ENCODE measurements at places on chromosomes 12 and 14. TPM values are rescaled to one million over a fixed set of nuclear protein-coding genes. Genes with fewer than 3 reads are reported as not detected.
A peak's percentile ranks its signal among the peaks of the same experiment; 100 is the strongest.

The ACSS3 gene
- not detected for total RNA-seq

The DCN gene
- not detected for total RNA-seq

The SLC6A15 gene
- total RNA-seq: not detected

The KANSL2 gene
- 47.3 TPM for total RNA-seq

The KRT6C gene
- total RNA-seq: not detected

The GPATCH2L gene
- total RNA-seq: 54.0 TPM

GRCh38 chr12:57106021-57106708, 5.0 kb downstream of the STAT6 start:
- peaks cover 72% of the 10 kb centered on the region for H3K4me1 ChIP-seq
- no peak overlapping the region for H3K4me3 ChIP-seq
- peak overlapping the region; percentile 55 for H3K27ac ChIP-seq
- H3K36me3 ChIP-seq: peaks cover 83% of the 10 kb centered on the region
- DNase-seq: no peak

GRCh38 chr12:111406474-111407376, 1.0 kb downstream of the SH2B3 start:
- peaks cover 26% of the 10 kb centered on the region for H3K36me3 ChIP-seq
- DNase-seq: peak; percentile 82
- peak overlapping the region; percentile 97 for H3K4me3 ChIP-seq
- peaks cover 62% of the 10 kb centered on the region for H3K4me1 ChIP-seq

DNA sequence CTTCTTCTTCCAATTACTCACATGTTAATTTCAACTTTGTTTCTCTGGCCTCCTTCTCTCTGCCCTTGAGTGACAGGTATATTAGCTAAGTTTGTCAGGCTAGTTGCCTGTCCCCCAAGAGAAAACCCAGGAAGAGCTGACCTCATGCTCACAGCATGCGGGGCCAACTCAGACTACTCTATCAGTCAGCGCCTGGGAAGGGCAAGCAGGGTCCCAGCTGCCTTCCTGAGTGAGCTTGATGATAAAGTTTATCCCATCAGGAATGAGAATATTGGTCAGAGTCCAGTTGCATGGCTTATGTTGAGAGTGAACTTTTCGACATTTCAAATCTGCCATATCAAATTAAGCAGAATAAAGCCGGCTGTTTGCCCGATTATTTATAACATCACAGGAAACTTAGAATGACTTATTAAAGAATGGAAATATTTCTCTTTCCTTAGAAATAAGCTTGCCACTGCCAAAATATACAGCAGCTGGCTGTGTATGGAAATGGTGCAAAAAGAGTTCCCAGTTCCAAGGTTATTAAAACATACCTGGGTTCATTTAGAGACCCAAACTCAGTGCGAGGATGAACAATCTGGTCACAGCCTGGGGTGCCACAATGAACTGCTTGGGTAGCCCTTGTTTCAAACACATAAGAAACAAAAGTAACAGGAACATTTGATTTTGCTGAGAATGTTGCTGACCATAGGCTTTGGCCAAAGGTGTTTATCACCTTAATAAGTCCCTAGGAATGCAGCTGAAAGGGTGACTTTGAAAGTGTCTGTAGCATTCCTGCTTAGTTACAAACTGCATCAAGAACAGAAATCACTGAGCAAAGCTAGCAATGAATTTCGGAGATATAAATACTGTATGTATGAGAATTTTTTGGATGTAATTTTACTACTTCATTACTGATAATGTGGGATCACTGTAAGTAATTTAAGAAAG, 1553.8 kb upstream of the FLRT2 start:
- H3K27me3 ChIP-seq: no peaks in the 10 kb centered on the region
- H3K27ac ChIP-seq: no peak overlapping the region
- H3K36me3 ChIP-seq: no peaks in the 10 kb centered on the region
- DNase-seq: no peak
- no peaks in the 10 kb centered on the region for H3K4me1 ChIP-seq

GRCh38 chr12:132604151-132604618, 6.2 kb downstream of the LRCOL1 start:
- H3K27ac ChIP-seq: no peak overlapping the region
- no peak overlapping the region for H3K4me3 ChIP-seq
- no peaks in the 10 kb centered on the region for H3K36me3 ChIP-seq
- peaks cover 41% of the 10 kb centered on the region for H3K27me3 ChIP-seq
- H3K4me1 ChIP-seq: peaks cover 12% of the 10 kb centered on the region
- DNase-seq: no peak

GRCh38 chr12:11022520-11022919, at the start of gene TAS2R19:
Gene TAS2R19 (minus strand): TSS chr12:11022620. CDS start chr12:11022571, 49 bp downstream.
- no peak within 1 kb of the TSS for H3K27ac ChIP-seq
- no peaks in the 10 kb centered on the region for H3K27me3 ChIP-seq
- no peak within 1 kb of the TSS for H3K4me3 ChIP-seq
- peaks cover 27% of the 10 kb centered on the region for H3K36me3 ChIP-seq
- no peaks in the 10 kb centered on the region for H3K4me1 ChIP-seq

GRCh38 chr12:93025145-93026103, 96.3 kb upstream of the EEA1 start:
- DNase-seq: no peak
- H3K27ac ChIP-seq: no peak overlapping the region
- H3K4me1 ChIP-seq: no peaks in the 10 kb centered on the region
- H3K36me3 ChIP-seq: no peaks in the 10 kb centered on the region
- no peaks in the 10 kb centered on the region for H3K27me3 ChIP-seq

DNA sequence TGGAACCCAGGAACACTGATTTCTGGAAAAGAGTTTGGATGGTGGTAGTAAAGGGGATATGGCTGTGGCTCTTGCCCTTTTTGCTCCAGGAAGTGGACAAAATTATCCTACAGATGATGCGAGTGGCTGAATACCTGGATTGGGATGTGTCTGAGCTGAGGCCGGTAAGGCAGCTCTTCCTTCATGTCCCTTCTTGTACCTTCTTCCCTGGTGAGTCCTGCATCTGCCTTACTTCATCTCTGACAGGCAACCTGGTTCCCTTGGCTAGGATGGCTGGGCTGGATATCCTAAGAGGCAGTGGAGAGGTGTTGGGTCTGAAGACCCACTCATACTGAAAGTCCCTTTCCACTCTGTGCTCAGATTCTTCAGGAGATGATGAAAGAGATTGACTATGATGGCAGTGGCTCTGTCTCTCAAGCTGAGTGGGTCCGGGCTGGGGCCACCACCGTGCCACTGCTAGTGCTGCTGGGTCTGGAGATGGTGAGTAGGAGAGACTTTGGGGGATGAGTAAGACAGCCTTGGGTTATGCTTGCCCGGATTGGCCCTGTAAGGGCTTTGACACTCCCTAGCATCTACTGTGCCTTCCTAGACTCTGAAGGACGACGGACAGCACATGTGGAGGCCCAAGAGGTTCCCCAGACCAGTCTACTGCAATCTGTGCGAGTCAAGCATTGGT, 8.0 kb downstream of the DGKA start:
- no peaks in the 10 kb centered on the region for H3K27me3 ChIP-seq
- DNase-seq: peak; percentile 54
- H3K27ac ChIP-seq: peak overlapping the region; percentile 99
- H3K4me1 ChIP-seq: peaks cover 83% of the 10 kb centered on the region
- H3K36me3 ChIP-seq: peaks cover 95% of the 10 kb centered on the region

GRCh38 chr14:64035143-64035542, 182.3 kb downstream of the SYNE2 start:
- no peak for DNase-seq
- H3K4me1 ChIP-seq: peaks cover 3% of the 10 kb centered on the region

- peaks cover 2% of the 10 kb centered on the region for H3K27me3 ChIP-seq
- H3K27ac ChIP-seq: no peak overlapping the region
- H3K4me3 ChIP-seq: peak overlapping the region; percentile 89
- no peak for DNase-seq
Measured at GRCh38 chr14:20341646-20342045, 1.8 kb upstream of the PARP2 start.

GRCh38 chr12:127803545-127803944, 463.4 kb upstream of the TMEM132C start:
- DNase-seq: no peak
- H3K27ac ChIP-seq: no peak overlapping the region
- H3K4me3 ChIP-seq: no peak overlapping the region
- no peaks in the 10 kb centered on the region for H3K27me3 ChIP-seq
- no peaks in the 10 kb centered on the region for H3K36me3 ChIP-seq

DNA sequence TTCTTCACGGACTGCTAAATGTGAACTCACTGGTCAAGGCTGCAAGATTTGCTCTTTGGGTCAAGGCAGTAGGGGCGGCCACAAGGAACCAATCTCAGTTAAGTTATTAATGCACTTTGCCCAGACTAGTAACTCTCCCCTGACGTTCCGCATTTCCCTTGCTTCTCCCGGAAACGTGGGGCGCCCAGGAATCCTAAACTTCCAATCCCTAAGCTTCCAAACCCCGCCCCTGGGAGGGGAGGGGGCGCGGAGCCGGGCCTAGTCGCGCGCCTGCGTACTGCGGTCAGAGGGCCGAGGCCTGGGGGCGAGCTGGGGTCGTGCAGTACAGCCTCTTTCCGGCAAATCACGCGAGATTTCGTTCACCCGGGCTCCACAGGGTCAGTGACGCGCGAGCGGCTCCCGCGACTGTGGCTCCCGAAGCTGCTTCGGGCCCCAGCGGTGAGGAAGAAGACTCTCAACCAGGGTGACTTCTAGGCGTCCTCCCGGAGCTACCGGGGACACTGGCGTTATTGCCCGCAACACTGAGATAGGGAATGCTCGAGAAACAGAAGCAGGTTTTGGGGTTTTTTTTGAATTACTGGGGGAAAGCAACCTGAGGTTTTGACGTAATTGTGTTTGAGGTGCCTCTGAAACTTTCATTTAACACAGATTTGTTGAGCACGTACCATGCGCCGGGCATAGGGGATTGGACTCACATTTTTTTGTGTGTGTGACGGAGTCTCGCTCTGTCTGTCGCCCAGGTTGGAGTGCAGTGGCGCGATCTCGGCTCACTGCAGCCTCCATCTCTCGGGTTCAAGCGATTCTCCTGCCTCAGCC, at the start of gene PTGR2:
TSS of gene PTGR2 (plus strand) at position 265 of the 816 bp plus-strand sequence. CDS start 7,032 bp downstream, outside the sequence.
- peak; percentile 94 for DNase-seq
- peaks cover 2% of the 10 kb centered on the region for H3K36me3 ChIP-seq
- peak within 1 kb of the TSS; percentile 99 for H3K27ac ChIP-seq
- peak within 1 kb of the TSS; percentile 87 for H3K4me3 ChIP-seq
- peaks cover 15% of the 10 kb centered on the region for H3K4me1 ChIP-seq

- H3K4me1 ChIP-seq: no peaks in the 10 kb centered on the region
- no peak overlapping the region for H3K4me3 ChIP-seq
- no peak for DNase-seq
- peaks cover 31% of the 10 kb centered on the region for H3K36me3 ChIP-seq
- no peak overlapping the region for H3K27ac ChIP-seq
Measured at GRCh38 chr12:15982471-15982870, 71.3 kb downstream of the DERA start.

- peak overlapping the region; percentile 22 for H3K4me3 ChIP-seq
- H3K36me3 ChIP-seq: no peaks in the 10 kb centered on the region
- H3K27me3 ChIP-seq: peaks cover 36% of the 10 kb centered on the region
Measured at GRCh38 chr12:3200032-3200617, 122.9 kb downstream of the TSPAN9 start.

- no peak overlapping the region for H3K4me3 ChIP-seq
- peak; percentile 68 for DNase-seq
- H3K27me3 ChIP-seq: no peaks in the 10 kb centered on the region
- H3K36me3 ChIP-seq: no peaks in the 10 kb centered on the region
- peak overlapping the region; percentile 25 for H3K27ac ChIP-seq
Measured at GRCh38 chr14:74973003-74973653, 17.7 kb upstream of the PGF start.

DNA sequence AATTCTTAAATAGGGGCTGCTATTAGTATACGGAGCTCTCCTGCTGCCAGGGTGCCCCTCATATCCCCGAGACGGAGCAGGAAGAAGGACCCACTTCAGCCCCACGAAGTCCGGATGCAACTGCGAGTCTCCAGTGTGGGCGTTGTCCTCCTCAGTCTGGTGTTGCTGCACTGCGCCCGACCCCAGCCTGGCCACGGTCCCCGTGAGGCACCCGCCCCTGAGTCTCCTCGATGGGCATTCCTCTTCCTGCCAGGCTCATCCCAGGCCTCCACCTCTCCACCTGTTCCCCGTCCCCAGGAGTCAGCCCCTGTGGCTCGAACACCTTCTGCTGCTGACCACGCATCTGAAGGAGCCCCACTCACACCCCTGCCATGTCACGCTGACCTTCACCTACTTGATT, 68.1 kb upstream of the SFSWAP start:
- no peak overlapping the region for H3K27ac ChIP-seq
- no peaks in the 10 kb centered on the region for H3K36me3 ChIP-seq
- H3K4me3 ChIP-seq: no peak overlapping the region
- H3K4me1 ChIP-seq: no peaks in the 10 kb centered on the region

- no peaks in the 10 kb centered on the region for H3K27me3 ChIP-seq
- no peak overlapping the region for H3K27ac ChIP-seq
- peaks cover 2% of the 10 kb centered on the region for H3K36me3 ChIP-seq
- peaks cover 8% of the 10 kb centered on the region for H3K4me1 ChIP-seq
- no peak overlapping the region for H3K4me3 ChIP-seq
- DNase-seq: no peak
Measured at GRCh38 chr14:103765526-103765925, 49.9 kb downstream of the ZFYVE21 start.

DNA sequence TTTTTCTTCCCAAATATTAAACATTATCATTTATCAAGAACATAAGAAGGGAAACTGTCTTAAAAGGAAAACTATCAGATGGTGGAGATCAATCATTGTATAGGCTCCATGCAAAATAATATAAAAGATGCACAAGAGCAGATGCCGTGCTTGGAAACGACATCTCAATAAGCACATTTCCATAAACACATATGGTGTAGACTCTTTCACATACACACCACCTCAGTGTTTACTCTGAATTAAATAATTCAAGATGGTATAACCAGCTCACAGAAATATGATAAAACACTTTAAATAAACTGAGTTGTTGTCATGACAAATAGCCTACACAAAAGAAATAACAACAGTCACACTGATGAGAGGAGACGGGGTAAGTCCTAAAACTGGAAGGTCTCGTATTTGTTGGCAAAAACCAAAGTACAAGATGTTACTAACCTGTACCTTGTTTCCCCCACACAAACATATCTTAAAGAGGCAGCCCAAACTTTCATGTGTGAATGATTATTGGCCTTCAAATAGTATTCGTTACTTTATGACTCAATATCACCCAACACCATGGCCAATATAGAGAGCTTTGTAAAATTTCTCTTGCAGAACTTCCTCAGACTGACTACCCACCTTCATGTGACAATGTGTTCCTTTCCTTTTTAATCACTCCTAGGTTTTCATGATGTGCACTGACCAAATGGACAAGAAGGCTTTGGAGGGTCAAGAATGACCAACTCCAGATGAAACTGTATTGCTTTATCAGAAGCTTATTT, 48.6 kb upstream of the TMPO start:
- H3K27me3 ChIP-seq: peaks cover 7% of the 10 kb centered on the region
- DNase-seq: no peak
- no peak overlapping the region for H3K4me3 ChIP-seq
- peaks cover 6% of the 10 kb centered on the region for H3K4me1 ChIP-seq
- no peak overlapping the region for H3K27ac ChIP-seq
